ENCODE measurements at places on chromosomes 7 and 10.

DNA sequence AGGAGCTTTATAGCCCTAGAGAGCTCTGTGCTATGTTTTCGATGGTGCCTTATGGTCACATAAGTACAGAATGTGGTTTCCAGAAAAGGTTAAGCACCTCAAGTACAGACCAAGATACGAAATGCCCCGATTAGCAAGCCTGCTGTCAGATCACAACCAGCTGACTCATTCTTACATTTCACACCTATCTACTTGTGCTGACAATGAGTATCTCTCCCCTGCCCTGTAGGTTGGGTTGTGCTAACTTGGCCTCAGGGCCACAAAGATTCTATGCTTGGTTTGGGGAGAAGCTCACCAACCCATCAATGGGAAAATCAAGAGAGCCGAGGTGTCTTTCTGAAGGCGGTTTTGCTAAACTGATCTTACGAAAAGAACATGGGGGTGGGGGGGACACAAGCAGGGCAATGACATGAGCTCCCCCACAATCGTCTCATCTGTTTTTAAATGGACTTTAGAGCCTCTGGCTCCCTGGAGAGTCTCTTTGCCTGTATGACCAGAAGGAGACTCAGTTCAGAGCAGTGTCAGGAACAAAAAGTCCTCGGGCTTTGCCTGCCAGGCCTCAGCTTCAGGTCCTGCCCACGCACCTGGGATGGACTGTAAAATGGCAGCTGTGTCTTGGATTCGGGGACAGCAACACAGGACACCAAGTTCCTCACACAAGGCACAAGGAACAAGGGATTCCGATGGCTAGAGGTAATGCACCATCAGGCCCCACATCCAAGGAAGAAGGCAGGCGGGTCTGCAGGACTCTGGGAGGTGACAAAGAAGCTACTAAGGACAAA, 55.1 kb downstream of the FAM53B start:
- peak; percentile 65 for DNase-seq

DNA sequence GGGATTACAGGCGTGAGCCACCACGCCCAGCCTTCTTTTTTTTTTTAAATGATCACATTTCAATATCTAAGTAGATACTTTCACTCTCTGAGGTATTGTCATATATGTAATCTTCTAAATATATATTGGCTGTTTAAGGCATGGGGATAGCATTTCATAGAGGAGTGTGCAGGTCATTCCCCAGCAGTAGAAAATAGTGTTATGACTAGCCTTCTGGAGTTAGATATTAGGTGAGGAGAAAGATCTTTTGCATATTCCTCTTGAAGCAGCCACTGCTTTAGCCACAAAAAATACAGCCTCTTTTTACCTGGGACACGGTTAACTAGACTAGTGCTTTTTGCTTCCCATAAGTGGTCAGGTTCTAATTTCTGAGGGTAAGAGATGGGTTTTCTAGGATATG, 28.9 kb downstream of the ADD3 start:
- no peak for DNase-seq

GRCh38 chr10:118729641-118730258, 25.0 kb downstream of the CACUL1 start:
- DNase-seq, result no peak

- no peak for DNase-seq
These were observed 24.6 kb downstream of the MDH2 start for GRCh38 chr7:76072243-76073148.

GRCh38 chr10:86203162-86203905, 163.3 kb downstream of the GRID1 start:
- DNase-seq, result peak; percentile 11

DNA sequence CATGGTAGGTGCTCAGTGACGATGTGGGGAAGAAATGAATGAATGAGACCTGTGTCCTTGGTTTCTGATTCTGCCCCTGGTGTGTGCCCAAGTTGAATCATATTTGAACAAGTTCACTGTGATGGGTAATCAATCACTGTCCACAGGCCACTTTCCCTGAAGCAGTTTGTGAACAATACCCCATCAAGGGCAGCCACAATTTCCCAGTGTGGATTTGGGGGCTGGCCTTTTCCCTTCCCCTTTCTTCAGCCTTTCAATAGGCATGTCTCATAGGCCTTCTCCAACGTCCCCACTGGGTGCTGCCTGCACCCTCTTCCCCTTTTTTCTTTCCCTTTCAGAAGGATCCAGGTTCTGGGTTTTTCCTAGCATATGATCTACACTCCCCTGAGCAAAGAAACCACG, 64.7 kb downstream of the CREB5 start:
- DNase-seq, result no peak

GRCh38 chr10:78923647-78924318, 145.0 kb upstream of the ZMIZ1 start:
- no peak for DNase-seq

GRCh38 chr7:106367018-106367420, 82.2 kb upstream of the NAMPT start:
- no peak for DNase-seq

DNA sequence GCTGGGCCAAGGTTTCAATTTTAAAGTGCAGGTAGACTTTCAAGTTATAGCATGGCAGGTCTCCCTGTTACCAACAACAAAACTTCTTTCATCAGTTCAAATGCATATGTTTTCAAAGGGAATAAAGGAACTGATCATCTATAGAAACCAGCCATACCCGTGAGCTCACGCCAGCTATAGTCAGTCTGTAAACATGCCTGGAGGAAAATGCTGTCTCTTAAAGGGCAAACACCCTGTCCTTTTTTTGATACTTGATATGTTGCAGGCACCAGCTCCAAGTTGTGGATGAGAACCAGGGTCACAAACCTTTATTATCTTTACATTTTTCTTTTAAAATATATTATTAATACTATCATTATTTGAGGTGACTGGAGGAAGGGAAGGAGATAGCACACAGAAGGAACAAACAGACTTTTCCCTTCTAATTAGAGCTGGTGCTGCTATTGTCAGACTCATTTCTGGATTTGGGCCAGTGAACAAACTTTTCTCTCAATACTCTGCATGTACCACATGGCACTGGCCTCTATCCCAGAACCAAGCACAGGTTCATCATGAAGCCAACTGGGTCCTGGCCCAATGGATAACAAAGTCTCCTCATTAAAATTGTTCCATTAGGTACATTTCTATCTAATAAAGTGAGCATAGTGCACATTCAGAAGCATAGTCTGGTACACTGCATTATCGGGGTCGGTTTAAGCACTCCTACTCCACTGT, 1102.4 kb downstream of the SORCS3 start:
- no peak for DNase-seq

DNA sequence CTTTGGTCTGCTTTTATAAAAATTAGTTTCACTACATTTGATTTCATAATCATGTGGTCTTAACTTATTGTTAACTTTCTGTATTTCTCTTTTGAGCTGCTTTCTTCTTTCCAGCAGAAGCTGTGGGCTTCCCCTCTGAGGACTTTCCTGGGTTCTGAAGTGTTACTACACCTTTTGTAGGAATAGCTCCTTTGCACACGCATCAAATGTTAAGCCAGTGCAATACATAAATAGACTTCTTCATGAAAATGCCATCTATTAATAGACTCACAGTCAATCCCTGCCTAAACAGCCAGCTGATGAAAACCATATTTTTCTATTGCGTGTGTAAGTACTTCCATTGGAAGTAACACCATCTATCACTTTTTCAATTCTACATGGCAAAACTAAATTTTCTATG, 1.5 kb downstream of the ABCB4 start:
- DNase-seq, result no peak

DNA sequence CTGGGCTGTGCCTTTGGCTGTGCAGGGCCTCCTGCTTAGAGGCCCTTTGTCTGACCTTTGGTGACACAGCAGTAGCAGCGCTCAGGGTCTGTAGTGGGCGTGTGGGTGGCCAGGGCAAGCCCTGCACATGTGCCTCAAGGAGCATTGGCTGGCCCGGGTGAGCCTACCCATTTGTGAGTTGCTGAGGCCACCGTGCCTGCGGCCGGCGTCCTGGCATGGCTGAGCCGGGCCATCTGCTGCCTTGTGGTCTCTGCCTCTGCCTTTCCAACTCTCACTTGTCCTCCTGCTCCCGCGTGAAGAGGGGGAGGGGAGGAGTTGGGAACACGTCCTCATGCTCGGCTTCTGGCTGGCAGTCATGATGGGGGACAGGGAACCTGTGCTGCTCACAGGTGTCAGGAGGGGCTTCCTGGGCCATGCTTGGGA, 9.2 kb upstream of the ORAI2 start:
- no peak for DNase-seq
